ENCODE measurements at places on chromosomes 5 and 9.

GRCh38 chr9:34709196-34709978, 549 bp downstream of the CCL21 start:
- no peak for DNase-seq

- no peak for DNase-seq
Measured at GRCh38 chr9:26643826-26644225, 248.8 kb downstream of the CAAP1 start.

DNA sequence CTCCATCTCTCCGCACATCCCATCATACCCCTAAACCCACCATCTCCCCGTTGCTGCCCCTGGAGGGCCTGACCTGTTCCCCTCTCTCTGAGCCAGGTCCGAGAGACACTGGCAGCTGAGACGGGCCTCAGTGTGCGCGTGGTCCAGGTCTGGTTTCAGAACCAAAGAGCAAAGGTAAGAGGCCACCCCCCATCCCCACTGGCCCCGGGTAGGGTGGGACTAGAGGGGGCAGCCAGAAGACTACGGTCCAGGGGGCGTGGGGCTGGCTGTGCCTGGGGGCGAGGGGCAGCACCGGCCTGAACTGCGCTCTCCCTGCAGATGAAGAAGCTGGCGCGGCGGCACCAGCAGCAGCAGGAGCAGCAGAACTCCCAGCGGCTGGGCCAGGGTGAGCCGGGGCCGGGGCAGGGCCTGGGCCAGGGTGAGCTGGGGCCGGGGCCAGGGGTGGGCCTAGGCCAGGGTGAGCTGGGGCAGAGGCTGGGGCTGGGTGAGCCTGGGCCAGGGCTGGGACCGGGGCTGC, 79.8 kb downstream of the LMX1B start:
- DNase-seq = no peak

DNA sequence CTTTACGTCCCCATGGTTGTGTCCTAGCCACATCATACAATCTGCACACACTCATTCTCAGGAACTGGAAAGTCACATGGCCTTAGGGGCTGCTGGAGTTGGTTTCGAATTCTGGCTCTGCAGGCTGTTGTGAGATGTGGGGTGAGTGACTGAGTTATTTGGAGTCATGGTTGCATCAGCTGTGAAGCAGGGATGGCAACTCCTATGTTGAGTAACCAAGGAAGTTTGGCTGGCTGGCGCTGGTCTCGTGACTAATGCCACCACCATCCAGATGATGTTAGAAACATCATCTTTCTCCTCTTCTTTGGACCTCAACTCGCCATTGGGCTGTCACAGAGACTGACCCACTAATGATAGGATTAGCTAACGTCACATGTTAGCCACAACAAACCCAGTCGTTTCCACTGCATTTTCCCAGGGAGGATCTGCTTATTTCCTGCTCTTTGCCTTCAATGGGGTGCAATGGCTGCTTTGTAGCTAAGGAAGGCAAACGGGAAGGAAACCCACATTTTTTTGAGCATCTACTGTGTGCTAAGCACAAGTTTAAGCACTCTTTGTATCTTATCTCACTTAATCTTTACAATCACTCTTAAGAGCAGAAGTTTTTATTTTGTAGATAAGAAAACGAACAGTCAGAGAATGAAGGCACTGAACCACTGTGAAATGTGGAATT, 78.1 kb upstream of the UBTD2 start:
- no peak for DNase-seq

- DNase-seq = no peak
Measured at GRCh38 chr5:109605207-109605730, 84.5 kb upstream of the MAN2A1 start.

GRCh38 chr9:125125523-125125922, 17.8 kb downstream of the SCAI start:
- DNase-seq = no peak

- DNase-seq = no peak
Measured at GRCh38 chr5:162948677-162949076, 488.7 kb upstream of the CCNG1 start.

Data from vagina (tissue), 2 donors.